ENCODE measurements at places on chromosomes 16 and 17.

DNA sequence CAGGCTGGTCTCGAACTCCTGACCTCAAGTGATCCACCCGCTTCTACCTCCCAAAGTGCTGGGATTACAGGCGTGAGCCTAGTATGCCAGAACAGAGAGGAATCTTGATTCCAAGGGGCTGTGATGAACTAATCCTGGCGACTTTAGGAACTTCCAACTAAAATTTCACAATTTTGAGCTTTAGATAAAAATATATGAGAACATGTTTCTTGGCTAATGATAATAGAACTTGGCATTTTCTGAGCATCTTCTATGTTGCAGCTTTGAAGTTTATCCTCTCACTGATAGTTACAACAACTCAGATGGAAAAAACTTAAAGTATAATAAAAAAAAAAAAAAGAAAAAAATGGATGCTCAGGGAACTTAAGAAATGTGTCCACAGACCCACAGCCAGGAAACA lies 69.8 kb upstream of the WSCD1 start:
- no peak for DNase-seq

DNA sequence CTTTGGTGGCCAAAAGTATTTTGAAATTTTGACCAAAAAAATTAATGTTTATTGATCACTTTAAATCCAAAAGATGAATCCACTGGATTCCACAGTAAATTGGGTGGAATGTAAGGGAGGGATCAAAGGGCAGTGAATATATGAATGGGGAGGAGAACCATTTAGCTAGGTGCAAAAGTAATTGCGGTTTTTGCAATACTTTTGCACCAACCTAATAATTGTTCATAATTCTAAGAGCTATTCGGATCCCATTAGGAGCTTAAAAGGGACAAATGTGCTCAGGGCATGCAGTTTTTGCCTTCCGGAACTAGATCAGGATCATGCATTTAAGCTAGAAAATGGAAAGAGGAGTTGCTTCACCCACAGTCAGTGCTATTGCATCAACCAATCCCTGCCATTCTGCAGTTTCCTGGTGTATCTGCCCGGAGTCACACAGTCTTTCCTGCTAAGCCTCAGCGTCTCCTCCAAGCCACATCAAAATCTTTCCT lies at the start of gene LPO:
Gene LPO, plus strand, starts transcription at position 438 of the 488 bp plus-strand sequence. CDS start 4,396 bp downstream, outside the sequence.
- no peak for DNase-seq

- DNase-seq = no peak
Measured at GRCh38 chr17:79563237-79564013, 47.4 kb downstream of the RBFOX3 start.

- DNase-seq = peak; percentile 42
Measured at GRCh38 chr16:68490829-68491575, 42.7 kb upstream of the SMPD3 start.

GRCh38 chr17:2624292-2624731 lies 30.9 kb downstream of the PAFAH1B1 start:
- no peak for DNase-seq

DNA sequence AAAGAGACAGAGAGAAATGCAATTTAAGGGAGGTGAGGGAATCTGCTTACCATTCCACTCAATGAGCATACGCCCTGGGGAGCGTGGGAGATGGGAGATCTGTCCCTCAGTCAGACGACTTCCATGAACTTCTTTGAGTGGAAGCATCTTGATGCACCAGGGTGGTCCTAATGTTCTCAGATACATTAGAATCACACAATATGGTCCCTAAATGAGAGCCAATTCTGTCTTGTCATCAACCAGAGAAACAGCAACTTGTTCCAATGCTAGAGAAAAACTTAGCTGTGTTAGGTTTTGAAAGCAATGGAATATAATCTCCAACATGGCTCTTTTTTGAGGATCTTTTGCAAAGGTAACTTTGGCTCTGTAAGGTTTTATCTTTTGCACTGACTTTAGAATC lies 44.1 kb downstream of the GPR139 start:
- DNase-seq = no peak

- no peak for DNase-seq
Measured at GRCh38 chr16:50526249-50526648, 21.9 kb upstream of the NKD1 start.

DNA sequence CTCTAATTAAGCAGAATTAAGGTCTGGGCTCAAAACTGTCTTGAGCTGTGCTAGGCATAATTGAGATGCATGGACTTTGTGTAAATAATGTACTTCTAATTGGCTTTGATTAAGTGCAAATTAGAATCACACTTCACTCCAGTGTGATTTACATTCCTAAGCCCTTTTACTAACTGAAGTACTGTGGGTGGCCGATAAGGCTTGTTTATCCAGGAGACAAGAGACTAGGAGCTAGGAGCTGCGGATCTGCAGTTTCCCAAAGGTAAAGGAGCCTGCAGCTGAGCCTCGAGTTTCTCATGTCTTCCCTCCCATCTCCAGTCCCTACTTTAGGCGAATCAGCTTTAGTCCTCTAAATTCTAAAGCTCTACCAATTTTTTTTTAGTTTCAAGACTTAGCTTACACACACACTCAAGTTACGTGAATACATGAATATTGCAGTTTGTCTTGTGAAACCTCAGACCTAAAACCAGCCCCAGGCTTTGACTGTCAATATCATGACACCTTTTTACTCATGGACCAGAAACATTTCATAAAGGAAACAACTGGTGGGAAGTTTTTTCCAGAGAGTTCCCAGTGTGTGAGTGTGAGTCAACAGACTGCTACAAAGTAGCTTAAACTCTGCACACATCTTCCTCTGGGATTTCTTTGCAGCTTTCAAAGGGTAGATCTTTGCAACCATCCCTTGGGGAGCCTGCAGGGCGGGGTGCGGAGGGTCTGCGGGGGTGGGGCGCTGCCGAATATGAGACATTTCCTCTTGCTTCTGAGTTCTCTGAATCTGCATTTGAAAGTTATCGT lies 113.9 kb upstream of the TBX2 start:
- no peak for DNase-seq

GRCh38 chr16:49866595-49867071 lies 10.7 kb upstream of the ZNF423 start:
- no peak for DNase-seq

DNA sequence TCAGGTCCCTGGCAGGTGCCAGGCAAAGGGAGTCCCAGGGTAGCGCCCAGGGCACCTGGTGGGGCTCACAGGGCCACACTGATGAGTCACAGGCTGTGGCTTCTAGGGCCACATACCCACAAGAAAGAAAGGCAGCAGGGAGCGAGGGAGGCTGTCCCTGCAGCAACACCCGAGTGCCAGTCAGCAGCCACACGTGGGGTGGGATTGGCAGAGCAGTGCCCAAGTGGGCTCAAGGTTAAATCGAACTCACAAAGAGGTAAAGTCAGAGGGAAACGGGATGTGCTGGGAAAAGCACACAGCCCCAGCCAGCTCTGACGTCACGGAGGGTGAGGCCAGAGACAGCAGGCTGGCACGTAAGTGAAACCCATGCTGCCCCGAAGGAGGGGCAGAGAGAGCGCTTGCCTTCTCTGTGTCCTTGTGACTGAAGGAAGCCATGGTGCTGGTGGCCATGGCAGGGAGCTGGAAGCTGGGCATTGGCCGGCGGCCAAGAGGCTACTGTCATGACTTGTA lies 33.8 kb downstream of the FA2H start:
- no peak for DNase-seq

DNA sequence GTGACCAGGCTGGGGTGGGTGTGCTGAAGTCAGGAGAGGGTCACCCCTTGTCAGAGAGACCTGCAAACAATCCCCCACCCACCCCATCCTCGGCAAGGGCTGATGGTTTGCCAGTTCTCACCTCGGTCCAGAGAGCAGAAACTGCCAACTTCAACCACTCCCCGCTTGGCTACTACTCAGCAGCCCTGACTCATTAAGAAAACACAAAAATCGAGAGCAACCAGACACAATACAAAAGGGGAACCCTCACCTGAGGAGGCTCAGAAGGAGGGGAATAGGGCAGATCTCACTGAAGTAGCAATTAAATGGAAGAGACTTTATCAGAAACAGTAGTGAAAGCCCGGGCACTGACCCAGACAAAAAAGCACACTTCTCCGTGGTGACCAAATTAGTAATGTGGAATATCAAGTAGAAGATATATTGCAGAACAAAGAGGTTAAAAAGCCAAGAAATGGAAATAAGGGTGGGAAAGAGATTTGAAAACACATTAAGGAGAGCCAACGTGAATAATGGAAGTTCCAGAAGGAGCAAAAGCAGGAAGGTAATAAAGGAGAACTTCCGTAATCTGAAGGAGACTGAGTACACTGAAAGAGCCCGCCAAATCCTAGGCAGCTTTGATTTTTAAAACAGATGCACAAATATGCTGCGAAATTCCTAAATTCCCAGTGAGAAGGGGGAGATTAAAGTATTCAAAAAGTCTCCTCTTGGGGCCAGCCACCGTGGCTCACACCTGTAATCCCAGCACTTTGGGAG lies 23.6 kb downstream of the CENPV start:
- DNase-seq = peak; percentile 29

DNA sequence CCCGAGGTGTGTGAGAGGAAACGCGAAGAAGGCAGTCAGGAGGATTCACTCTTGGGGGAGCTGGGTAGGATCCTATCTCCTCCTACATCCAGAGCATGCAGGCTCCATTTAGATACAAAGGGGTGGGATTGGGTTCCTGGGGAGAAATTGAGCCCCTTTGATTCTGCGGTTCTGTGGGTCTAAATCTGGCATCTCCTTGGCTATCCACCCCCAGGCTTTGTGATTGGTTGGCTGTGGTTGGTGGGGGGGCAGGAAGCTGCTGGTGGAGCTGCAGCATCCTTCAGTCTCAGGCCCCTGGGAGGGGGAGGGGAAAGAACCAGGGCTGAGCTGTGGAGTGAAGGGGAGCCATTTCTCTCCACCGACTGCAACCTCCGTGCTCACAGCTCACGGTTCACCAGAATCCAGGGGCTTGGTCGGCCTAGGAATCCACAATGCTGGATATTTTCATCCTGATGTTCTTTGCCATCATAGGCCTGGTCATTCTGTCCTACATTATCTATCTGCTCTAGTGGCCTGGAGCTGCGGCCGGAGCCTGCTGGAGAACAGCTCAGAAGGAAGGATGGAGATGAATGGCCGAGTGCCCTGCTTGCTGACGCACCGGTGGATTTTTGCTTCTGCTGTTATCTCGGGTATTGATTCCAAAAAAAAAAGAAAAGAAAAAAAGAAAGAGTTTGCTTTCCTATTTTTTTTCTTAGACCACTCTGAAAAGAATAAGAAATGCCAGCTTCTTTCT lies at the start of gene LASP1NB:
Gene LASP1NB, plus strand, starts transcription at position 352 of the 733 bp plus-strand sequence.
- DNase-seq = no peak

- no peak for DNase-seq
Measured at GRCh38 chr16:72426386-72426785, 254.4 kb upstream of the PMFBP1 start.

DNA sequence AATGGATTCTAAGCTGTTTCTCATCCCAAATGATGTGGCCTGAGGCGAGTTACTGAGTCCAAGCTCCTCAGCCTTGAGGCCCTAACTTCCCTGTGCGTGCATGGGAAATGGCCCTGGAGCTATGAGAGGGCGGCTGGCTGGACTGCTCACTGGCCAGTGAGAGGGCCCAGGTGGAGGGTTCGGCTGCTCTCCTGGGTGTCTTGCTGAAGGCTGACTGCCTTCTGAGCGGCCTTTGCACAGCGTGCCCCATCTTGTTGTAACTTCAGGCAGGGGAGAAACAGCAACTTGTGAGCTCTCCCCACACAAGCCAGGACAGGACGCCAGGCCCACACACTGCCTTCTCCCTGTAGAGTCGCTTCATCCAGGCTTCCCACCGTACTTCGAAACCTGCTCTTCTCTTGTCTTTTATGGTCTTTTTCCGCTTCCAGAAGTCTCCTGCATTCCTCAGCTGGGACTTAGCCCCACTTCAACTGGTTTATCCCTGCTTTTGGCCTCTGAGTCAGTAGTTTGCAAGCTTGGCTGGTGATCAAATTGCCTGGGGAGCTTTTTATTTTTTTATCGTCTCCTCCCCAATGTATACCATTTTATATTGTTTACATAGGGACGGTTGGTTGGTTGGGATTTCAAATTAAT lies 13.3 kb downstream of the CDH3 start:
- DNase-seq = no peak

- DNase-seq = no peak
Measured at GRCh38 chr16:51637770-51638094, 486.7 kb upstream of the SALL1 start.

- no peak for DNase-seq
Measured at GRCh38 chr17:41919165-41919817, 540 bp upstream of the ACLY start.

GRCh38 chr16:10165643-10166042 lies 16.6 kb downstream of the GRIN2A start:
- no peak for DNase-seq

- no peak for DNase-seq
Measured at GRCh38 chr17:41098481-41098880, 539 bp upstream of the KRTAP4-8 start.

GRCh38 chr16:85812031-85812807 lies 12.7 kb downstream of the COX4I1 start:
- no peak for DNase-seq

DNA sequence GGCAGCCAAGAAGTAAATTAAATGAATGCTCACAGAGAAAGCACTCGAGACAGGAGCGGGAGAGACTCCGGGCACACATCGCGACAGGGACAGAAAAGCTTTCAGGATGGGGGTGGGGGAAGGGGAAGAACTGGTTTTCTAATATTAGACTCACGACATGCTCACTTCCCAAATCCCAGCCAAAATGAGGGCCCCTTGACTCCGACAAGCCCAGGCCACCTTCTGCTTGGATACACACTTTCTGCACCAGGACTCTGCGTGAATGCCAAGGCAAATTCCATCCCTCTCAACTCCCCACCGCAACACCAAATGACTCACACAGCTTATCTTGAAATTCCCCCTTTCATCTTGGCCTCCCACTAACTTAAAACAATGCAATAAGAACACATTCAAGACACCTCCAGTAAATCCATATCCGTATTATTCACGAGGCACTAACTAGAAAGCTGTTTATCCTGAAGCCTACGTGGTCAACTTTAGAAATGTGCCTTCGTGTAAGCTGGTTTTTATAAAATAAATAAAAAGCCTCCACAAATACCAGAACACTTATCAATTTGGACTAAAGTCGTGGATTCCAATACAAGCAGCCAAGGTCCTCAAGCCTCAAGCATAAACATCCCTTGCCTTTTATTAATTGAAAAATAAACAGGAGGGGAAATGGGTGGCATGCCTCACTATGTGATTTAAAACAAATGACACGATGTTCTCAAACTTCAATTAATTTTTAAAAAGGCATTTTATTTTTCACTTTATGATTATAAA lies 46.1 kb downstream of the NXN start:
- DNase-seq = no peak
